ENCODE measurements at places on chromosomes 16 and 17.

GRCh38 chr16:30136971-30137605, 14.1 kb upstream of the MAPK3 start:
- no peak for DNase-seq

GRCh38 chr17:60039114-60039846, 39.4 kb downstream of the HEATR6 start:
- no peak for DNase-seq

- DNase-seq: no peak
These were observed 354.1 kb upstream of the TNRC6C start for GRCh38 chr17:77604301-77604972.

GRCh38 chr16:30983289-30983889, 1.6 kb upstream of the HSD3B7 start:
- no peak for DNase-seq

DNA sequence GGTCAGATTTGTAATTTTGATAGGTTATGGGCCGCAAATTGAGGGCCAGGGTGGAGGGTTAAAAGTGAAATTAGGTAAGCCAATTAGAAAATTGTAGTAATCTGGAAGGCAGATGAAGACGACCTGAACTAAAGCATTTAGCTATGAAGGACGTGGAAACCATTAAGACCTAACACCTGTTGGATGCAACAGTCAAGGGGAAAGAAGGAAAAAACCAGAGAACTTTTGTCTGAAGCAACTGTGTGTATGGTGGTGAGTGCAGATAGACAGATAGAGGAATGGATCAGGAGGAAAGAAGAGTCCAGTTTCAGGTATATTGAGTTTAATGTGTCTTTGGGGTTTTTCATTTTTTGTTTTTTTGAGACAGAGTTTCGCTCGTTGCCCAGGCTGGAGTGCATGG, 40.2 kb upstream of the MARCHF10 start:
- no peak for DNase-seq

DNA sequence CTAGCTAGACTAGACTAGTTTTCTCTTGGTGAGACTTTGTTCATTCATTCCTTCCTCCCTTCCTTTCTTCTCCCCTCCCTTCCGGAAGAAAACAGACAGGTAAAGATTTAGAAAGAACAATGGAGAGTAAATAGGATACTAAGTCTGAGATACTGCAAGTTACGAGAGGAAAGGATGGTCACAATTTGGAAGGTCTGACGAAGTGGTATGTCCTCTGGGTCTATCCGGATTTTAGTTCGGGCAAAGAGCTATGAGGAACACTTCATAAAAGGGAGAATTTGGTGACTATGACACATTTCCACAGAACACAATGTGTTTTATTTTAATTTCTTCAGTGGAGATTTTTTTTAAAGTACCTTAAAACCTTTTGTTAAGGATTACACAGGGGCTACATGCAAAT, 107.7 kb downstream of the BRIP1 start:
- DNase-seq: no peak

DNA sequence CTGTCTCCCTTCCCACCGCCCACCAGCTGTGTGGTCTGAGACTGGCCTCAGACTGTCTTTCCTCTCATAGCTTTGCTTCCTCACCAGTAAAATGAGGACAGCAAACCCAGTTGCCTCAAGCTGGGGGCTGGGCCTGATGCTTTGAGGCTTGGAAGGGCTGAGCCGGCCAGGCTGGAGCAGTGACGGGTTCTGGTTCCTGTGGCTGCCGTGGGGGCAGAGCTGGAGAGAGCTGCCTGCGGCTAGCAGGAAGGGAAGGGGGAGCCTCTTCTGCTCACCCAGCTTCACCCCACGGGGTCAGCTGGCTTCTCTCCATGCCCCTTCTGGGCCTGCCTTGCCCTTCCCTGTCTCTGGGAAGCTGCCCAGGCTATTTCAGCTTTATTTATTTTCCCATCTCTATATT, 23.7 kb downstream of the LASP1 start:
- peak; percentile 42 for DNase-seq

DNA sequence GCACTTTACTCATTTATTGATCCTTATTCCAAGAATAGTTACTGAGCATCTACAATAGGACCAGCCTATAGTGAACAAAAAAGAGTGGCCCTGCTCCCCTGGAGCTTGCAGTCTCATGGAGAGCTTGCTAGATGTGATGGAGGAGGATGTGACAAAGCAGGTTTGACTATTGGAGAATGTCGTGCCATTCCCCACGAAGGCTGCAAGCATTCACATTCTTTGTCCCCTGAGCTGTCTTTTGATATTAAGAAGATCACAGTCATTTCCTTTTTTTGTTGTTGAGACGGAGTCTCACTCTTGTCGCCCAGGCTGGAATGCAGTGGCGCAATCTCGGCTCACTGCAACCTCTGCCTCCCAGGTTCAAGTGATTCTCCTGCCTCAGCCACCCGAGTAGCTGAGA, 115.0 kb upstream of the ADAMTS18 start:
- no peak for DNase-seq

DNA sequence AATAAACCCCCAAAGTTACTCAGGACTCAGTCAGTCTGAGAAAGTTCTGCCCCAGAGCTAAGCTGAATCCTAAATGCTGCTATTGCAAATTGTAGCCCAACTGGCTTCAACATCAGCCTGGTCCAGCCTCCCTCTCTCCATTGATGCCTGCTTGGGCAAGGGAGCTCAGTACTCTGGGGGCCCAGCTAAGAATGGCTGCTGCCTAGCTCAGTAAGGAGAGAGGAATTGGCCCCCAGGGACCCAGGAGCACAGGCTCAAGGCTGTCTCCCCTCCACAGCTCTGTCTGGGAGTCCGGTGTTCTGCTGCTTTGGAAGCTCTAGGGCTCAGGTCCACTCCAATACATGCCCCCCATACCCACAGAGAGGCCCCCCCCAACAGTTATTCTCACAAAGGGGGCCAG, 1.6 kb downstream of the UNC119 start:
- DNase-seq: no peak

DNA sequence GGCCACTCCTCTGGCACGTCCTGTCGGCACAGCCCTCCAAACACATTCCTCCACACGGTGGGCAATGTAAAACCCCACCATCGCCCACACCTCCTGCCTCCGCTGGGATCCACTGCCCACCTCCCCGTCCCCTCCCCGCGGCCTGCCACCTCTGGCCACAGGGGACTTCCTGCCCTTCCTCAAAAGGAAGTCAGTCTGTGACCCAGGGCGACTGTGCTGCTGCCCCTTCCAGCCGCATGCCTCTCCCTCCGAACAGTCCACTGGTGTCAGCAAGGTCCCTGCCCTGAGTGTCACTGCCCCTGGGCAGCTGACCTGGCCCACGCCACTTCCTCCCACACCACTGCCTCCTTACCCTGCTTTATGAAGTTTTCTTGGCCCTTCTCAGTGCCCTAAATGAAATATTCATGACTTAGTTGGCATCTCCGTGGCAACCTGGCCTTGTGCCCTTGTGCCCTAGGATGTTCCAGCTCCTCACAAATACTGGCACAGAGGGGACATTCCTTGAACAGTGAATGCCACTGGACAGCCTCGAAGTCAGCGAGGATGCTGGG, 2.0 kb downstream of the PLD6 start:
- DNase-seq: no peak

GRCh38 chr17:55161935-55162555, 102.7 kb upstream of the HLF start:
- no peak for DNase-seq

- DNase-seq: no peak
These were observed 23.2 kb downstream of the RNF157 start for GRCh38 chr17:76217081-76217480.

DNA sequence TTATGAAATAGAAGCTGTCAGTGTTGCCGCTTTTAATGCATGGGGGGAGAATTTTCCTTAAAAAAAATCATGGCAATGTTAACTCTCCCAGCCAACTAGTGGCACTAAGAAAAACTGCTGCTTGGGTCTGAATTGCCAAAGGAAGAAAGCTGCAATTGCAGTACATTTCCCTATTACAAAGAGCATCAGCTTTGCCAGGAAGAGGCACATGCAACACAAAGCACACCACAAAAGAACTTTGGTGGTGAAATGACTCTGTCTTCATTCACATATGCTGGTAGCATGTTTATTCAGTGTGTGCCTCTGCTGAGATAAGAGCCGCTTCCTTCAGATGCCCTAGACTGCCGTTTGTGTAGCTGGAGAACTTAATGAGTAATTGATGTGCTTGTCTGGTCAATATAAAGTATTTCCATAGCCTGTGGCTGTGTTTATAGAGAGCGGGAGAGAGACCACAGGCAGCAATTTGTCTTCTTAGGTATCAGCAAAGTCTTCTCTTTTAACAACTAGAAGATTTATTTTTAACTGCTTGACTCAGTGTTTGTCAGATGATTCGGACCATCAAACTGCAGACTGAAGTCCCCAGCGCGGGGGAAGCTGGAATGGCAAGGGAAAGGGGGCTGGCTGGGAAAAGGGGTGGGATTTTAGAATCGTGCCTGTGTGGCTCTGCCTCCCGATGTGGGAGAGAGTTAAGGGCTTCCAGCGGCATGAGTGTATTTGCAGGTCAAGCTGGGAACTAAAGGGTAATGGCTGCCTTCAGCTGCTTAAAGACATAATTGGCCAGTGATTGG, 115.1 kb downstream of the MRTFB start:
- no peak for DNase-seq

- DNase-seq: no peak
These were observed 49.0 kb downstream of the CCDC182 start for GRCh38 chr17:57696050-57696449.

DNA sequence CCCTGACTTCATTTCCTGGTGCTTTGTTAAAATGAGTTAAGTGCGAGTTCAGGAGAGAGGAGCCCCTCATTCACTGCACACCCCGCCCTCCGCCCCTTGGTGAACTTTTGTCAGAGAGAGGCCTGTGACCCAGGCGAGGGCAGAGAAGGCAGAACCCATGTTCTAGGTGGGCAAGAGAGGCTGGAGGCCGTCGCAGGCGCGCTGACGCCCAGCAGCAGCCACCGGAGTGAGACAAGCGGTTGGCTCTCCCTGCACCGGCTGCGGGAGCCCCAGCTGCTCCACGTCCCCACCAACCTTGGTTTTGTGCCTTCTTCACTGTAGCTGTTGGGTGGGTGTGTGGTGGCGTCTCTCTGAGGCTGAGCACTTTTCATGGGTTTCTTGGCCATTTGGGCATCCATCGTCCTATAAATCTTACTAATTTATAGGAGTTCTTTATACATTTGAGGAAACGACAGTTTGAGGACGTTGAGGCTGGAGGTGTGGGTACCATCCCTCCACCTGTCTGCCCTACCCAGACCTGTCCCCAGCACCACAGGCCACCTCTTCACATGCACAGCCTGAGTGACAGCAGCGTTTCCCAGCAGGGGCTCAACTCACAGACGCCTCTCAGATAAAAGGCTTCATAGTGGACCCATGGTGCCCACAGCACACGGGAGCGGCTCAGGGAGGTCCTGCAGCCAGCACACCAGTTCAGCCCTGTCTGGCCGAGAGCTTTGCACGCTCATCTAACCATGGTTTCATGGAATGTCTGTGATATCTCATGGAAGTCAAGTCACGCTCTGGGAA, 45.2 kb upstream of the CBFA2T3 start:
- no peak for DNase-seq

DNA sequence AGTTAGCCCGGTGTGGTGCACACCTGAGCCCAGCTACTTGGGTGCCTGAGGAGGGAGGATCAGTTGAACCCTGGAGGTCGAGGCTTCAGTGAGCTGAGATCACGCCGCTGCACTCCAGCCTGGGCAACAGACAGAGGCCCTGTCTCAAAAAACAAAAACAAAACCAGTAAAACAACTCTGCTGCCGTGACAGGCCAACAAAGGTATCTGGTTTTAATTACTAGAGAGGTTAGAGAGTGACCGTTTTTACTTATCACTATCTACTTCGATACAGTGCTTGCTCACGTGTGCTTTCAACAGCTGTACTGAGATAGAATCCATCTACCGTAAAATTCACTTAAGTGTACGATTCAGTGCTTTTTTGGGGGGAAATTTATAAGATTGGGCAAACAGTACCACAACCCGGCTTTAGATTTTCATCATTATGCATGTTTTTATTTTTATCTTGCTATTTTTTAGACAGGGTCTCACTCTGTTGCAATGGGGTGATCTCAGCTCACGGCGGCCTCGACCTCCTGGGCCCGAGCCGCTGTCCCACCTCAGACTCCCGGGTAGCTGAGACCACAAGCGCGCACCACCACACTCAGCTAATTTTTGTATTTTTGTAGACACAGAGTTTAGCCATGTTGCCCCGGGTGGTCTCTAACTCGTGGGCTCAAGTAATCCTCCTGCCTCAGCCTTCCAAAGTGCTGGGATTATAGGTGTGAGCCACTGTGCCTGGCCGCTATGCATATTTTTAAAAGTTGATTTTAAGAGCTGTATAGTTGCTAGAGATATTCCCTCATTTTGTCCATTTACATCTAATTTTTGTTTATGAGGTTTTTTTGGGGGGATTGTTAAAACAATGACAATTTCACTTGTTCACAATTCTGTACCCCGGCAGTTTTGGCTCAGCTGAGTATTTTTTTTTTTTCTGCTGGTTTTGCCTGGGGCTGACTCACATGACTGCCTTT, 30.9 kb downstream of the SERPINF1 start:
- no peak for DNase-seq

- DNase-seq: peak; percentile 68
These were observed 30.6 kb downstream of the CDRT15 start for GRCh38 chr17:14205992-14206461.

DNA sequence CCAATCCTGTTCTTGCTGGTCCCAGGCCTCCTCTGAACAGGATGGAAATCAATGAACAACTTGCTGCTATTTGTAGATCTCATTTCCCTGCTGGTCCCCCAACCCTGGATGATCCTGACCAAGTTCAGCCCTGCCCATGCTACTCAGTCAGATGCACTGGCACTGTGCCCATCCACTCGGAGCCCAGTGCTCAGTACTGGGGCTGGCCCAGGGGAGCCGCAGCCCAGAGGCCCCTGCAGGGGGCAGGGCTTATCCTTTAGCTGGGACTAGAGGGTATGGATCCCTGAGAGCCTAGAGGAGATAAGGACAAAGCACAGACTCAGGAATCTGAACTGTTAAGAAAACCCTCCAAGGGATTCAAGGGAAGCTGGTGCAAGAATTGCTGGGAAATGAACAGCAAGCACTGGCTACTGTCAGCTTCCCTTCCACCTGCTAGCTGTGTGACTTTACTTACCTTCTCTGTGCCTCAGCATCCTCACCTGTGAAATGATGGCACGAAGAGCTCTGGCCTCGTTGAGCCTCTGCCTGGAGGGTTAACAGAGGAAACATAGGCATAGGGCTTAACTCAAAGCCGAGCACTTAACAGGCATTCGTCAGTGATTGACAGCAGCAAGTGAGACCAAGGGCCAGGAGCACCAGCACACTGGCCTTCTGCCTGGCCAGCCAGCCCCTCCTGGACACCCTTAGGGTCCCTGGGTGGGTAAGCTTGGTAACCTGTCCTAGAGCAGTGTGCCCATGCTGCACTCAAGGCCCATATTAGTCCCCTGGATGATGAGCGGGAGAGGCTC, 29.8 kb upstream of the C1QL1 start:
- DNase-seq: no peak

GRCh38 chr16:81040131-81040530, 4.5 kb downstream of the ATMIN start:
- DNase-seq: no peak

Data from CD4-positive, alpha-beta T cell treated with Interleukin-12 subunit alpha and Interleukin-12 subunit beta, for 1 hour (primary cell).